ENCODE measurements at places on chromosomes 5 and 9. TPM values are rescaled to one million over a fixed set of nuclear protein-coding genes. Genes with fewer than 3 reads are reported as not detected.

- ATAC-seq, result no peak
These were observed 276.2 kb upstream of the POU5F2 start for GRCh38 chr5:94017579-94017978.

GRCh38 chr9:122265149-122265915 lies 650 bp downstream of the MRRF start:
- peak; percentile 56 for ATAC-seq

GRCh38 chr5:172002840-172003512 lies 3.5 kb downstream of the FBXW11 start:
- no peak for ATAC-seq

GDA gene
- not detected for total RNA-seq

- ATAC-seq, result no peak
These were observed 198.5 kb downstream of the SPOCK1 start for GRCh38 chr5:137300411-137301240.

DNA sequence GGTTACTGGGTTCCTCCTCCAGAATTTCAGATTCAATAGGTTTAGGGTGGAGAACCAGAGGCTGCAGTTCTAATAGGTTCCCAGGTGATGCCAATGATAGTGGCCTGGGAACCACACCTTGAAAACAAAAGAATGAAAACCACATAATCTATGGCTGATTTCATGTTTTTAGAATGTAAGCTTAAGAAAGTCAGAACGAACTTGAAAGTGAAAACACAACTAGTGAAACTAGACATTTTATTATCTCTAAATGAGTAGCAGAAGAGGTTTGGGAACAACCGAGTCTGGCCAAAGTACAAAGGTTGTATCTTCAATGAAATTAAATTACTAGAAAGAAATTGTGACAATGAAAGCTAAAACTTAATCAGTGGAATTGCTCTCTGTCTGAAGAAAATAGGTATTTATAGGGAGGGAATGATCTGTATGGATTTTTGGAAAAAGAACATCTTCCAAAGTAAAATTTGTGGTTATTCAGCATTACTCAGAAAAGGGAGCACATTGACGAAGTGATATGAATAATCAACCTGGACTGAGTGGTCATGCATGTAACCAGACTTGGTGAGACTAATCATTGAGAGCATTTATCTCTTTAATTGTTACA lies 24.9 kb upstream of the CEP120 start:
- peak; percentile 91 for ATAC-seq

- no peak for ATAC-seq
These were observed 29.9 kb downstream of the HSDL2 start for GRCh38 chr9:112409758-112410157.

DNA sequence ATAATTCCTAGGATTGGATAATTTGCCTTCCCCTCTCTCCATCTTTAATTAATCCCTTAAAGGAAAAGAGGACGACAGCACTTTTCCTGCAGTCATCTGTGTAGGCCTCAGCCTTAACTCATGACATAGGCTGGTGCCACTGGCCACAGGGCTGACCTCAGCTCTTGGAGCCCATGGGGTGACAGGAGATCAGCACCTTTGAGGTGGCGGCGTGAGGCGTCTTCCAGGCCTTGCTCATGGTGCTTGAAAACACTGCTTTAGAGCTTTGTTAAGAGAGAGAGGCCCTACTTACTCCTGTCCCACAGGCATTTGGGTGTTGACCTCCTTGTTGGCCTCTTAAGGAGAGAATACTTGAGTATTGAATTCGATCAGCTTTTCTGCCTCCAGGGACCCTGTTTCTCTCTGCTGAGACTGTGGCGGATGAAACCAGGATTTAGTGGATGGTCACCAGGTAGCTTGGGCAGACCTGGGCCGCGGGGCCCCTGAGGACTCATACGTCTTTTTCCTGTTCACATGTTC lies 23.4 kb downstream of the TENT4A start:
- peak; percentile 42 for ATAC-seq

GRCh38 chr5:127353327-127353726 lies 62.7 kb downstream of the MEGF10 start:
- no peak for ATAC-seq

FREM1 gene
- total RNA-seq, result 0.45 TPM

SAP30L gene
- total RNA-seq, result 16.4 TPM

RLN2 gene
- 2.9 TPM for total RNA-seq

DNA sequence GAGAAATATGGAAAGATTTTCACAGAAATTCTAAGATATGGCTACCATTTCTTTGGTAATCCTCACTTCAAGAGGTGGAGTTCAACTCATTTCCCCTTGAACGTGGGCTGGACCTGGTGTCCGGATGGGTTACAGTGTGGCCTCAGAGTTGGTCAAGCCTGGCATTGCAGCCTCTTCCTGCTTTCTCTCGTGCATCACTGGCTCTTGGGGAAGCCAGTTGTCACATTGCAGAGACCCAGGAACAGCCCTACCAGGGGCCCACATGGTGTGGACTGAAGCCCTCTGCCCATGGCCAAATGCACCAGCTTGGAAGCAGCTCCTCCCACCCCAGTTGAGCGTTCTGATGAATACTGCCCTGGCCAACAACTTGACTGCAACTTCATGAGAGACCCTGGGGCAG lies 47.7 kb upstream of the FCN1 start:
- ATAC-seq, result no peak

- ATAC-seq, result no peak
These were observed 157.2 kb upstream of the PANK3 start for GRCh38 chr5:168736281-168736831.

DNA sequence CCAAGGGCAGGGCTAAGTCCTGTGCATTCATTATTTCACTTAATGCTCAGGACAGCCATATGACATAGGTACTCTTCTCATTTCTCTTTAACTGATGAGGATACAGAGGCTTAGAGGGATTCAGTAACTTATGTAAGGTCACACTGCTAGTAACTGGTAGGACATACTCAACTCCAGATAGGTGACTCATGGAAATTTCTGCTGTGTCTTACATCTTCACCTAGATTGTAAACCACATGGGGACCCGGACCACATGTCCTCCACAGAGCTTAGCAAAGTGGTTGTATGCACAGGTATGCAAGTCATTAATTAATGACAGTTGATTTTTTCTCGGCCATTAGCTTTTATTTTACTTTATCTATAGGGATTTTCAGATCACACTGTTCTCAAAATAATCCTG lies 29.3 kb downstream of the SLC1A1 start:
- ATAC-seq, result peak; percentile 95

DNA sequence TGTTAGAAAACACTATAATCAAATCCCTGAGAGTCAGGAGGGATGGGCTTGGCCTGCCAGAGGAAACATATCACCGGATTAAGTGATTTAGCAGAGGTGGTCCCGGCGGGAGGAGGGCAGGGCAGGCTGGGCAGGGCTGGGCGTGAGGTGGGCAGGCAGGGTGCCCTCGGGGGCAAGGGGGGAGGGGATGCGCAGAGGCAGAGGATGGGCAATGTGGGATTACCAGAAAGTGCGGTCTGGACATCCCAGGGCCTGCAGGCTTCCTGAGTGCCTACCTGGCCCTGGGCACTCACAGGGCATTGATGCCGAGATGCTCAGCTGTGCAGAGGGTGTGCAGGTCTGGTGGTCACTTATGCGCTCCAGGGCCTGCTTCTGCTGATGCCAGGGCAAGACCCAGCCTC lies 115.2 kb downstream of the ADAMTS2 start:
- no peak for ATAC-seq

- ATAC-seq, result peak; percentile 30
These were observed 2.6 kb upstream of the CCL27 start for GRCh38 chr9:34665067-34665380.

- ATAC-seq, result no peak
These were observed 87.2 kb downstream of the CSNK1G3 start for GRCh38 chr5:123599171-123599570.

C9 gene
- not detected for total RNA-seq

- no peak for ATAC-seq
These were observed 7.4 kb downstream of the IRX4 start for GRCh38 chr5:1875281-1875842.

GRCh38 chr5:157222506-157223230 lies 42.0 kb downstream of the ITK start:
- peak; percentile 69 for ATAC-seq

- no peak for ATAC-seq
These were observed 272.2 kb downstream of the ANXA1 start for GRCh38 chr9:73423891-73424290.

FIBCD1 gene
- not detected for total RNA-seq

IFNA7 gene
- total RNA-seq, result not detected

- no peak for ATAC-seq
These were observed 19.3 kb downstream of the OTULINL start for GRCh38 chr5:14600846-14601245.

DNA sequence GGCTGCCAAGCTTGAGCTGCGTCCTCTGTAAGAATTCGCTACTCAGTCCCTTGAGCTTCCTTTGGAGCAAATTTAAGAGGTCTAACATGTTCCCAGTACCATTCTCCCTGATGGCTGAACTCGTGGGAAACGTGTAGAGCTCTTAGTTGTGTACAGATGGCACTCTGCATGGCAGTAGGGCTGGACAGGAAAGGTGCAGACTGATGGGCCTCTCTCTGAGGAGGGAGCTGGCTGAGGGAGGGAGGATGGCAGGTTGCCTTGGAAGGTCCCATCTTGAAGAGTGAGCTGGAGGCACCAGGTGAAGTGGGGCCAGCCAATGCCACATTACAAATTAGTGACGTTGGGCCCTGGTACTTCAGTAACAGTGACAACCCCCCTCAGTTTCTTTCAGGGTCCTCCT lies 495.3 kb downstream of the CCDC171 start:
- ATAC-seq, result no peak

DNA sequence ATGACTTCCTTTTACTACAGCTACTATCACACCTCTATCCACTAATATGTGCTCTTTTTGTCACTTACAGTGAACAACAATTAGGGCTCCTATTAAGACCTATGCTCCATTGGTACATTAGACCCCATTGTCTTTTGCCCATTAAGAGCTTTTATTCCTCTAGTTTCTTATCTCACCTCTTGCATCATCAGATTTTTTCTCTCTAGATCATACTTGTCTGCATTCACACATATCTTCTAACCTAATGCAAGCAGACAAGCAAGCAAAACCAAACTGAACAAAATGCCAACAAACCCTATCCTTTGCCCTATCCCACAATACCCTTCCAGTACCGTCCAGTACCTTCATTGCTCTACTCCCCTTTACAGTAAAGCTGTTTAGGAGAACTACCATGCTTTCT lies 10.1 kb upstream of the RBM27 start:
- no peak for ATAC-seq

GDNF gene
- not detected for total RNA-seq

DAP gene
- total RNA-seq, result 39.5 TPM

DNA sequence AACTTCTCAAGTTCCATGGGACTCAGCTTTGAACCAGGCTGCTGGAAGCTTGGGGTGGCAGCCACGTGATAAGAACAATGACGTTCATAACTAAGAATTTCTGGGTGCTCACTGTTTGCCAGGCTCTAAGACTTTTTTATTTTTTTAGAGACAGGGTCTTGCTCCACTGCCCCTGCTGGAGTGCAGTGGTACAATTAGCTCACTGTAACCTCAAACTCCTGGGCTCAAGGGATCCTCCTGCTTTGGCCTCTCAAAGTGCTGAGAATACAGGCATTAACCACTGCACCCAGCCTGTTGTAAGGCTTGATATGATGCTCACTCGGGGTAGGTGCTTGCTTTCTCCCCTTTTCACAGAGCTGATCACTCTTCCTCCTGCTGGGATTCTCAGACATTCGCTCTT lies 38.7 kb downstream of the PTPN3 start:
- no peak for ATAC-seq

GRCh38 chr5:13945271-13945670 lies 783 bp upstream of the DNAH5 start:
- ATAC-seq, result no peak

- ATAC-seq, result no peak
These were observed 105.6 kb downstream of the PLCXD3 start for GRCh38 chr5:41404757-41405156.

GRCh38 chr5:54742417-54742891 lies 224.9 kb downstream of the SNX18 start:
- no peak for ATAC-seq

FGF1 gene
- not detected for total RNA-seq

SLC23A1 gene
- 0.95 TPM for total RNA-seq

- ATAC-seq, result peak; percentile 92
These were observed 17.1 kb downstream of the F2R start for GRCh38 chr5:76733049-76733417.

F12 gene
- 3.7 TPM for total RNA-seq

GRCh38 chr5:38554403-38554802 lies 2.0 kb downstream of the LIFR start:
- no peak for ATAC-seq

DNA sequence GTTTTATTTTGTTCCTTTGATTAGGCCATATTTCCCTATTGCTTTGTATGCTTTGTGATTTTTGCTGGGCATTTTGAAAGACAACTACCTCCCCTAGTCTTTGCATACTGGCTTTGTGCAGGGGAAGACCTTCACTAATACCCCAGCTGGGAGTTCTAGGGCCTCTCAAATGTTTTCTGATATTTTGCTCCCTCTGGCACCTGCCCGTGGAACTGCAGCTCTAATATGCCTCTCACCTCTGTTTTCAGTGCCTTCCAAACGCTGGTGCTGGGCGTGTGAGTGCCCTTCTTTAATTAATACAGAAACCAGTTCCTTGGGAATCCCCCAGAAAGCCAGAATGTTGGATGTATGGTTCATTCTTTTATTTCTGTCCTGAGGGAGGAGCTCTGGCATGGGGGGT lies 204.5 kb downstream of the COMMD10 start:
- no peak for ATAC-seq

DNA sequence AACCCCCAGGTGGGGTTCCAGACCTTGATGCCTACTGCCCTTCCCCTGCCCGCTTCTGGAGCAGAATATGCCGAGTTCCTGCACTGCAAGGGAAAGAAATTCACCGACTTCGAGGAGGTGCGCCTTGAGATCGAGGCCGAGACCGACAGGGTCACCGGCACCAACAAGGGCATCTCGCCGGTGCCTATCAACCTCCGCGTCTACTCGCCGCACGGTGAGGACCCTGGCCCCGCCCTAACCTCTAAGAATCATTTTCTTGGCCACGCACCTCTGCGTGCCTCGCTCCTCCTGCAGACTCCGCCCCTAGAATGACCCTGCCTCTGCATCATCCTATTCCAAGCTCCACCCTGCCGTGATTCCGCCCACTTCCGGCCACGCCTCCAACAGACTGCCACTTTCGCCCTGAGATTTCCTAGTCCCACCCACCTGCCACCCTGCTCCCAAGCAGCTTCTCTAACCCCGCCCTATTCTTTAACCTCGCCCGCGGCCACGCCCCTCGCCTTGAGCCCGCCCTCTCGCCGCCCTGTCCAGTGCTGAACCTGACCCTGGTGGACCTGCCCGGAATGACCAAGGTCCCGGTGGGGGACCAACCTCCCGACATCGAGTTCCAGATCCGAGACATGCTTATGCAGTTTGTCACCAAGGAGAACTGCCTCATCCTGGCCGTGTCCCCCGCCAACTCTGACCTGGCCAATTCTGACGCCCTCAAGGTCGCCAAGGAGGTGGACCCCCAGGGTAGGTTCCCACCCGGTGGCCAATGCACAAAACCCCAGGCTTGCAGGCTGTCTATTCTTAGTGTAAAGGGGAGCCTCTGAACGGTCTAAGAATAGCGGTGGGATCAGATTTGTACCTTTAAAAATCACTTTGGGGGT lies 15.6 kb downstream of the DNM1 start:
- peak; percentile 98 for ATAC-seq

GRCh38 chr5:95959888-95960666 lies 1.6 kb downstream of the ELL2 start:
- no peak for ATAC-seq

GRCh38 chr5:68243681-68244080 lies 28.1 kb downstream of the PIK3R1 start:
- ATAC-seq, result no peak

TOR1B gene
- 22.0 TPM for total RNA-seq

Measured in activated T-helper 17 cell treated with anti-CD3 and anti-CD28 coated beads, Interleukin-2, amount 50 U/mL, for 72 hours (primary cell).